Caudate nucleus (tissue), 63 donors: ENCODE measurements at places on chromosomes 1 and 21.

GRCh38 chr1:247647864-247648263 is 31.7 kb downstream of the OR13G1 start:
- no peak for DNase-seq

- DNase-seq: no peak
Measured at GRCh38 chr1:239735111-239735510, 348.7 kb downstream of the CHRM3 start.

GRCh38 chr1:178645157-178645807 is 79.8 kb upstream of the RALGPS2 start:
- no peak for DNase-seq

GRCh38 chr1:209672705-209673630 is 2.2 kb upstream of the G0S2 start:
- no peak for DNase-seq

DNA sequence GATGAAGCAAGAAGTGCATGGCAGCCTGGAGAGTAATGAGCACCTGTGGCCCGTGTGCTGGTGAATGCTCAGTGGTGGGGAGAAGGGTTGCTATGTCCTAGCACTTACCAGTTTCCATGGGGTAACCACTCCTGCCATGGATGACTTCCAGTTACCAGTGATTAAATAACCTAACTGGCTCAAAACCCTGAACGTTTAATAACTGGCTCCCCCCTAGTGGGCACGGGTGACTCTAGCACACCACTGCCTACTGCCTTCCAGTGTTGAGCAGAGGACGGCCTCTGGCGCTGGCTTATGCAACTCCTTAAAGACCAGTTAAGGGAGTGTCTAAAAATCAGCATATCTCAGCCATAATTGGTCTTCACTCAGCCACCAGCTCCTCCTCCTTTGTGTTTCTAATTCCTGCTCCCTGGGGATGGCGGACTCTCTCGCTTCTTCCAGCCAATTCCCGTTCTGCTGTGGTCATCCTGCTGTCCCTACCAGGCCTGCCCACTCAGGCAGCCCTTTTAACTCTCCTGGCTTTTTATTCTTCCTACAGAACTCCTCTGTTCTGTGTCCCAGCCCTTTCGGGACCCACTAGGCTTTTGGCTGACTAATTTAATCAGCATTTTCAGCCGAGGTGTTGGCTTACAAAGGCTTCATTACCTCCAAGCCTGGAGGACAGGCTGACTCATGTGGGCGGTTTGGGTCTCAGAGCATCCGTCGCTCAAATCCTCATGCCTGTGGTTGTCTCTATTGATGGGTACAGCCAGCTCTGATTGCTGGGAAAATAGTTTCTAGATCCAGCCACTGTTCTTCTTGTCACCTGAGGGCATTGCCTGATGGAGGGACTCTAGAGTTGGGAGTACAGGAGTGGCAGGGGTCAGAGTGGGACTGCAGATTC is 332.4 kb downstream of the CAMTA1 start:
- DNase-seq: no peak

DNA sequence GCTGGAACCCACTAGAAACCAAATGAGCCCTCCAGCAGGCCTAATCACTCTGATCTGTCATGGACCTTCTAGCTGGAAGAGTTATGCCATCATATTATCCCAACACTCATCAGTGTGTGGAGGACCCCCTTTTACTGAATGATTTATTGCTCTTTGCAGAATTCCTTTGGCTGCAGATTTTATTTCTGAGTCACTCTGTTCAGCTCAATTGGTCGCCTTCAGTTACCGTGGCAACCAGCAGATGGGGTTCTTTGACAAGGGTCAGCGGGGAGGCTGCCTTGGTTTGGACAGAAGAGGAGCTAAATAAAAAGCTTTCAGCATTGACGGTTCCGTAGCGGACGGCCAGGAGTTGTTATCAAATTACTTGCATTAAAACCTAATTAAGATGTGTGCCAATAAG is 220.1 kb downstream of the SDCCAG8 start:
- peak; percentile 27 for DNase-seq

GRCh38 chr1:15849775-15850324 is 2.3 kb downstream of the SPEN start:
- DNase-seq: peak; percentile 48

- DNase-seq: no peak
Measured at GRCh38 chr1:43847290-43847689, 86.3 kb upstream of the ARTN start.

DNA sequence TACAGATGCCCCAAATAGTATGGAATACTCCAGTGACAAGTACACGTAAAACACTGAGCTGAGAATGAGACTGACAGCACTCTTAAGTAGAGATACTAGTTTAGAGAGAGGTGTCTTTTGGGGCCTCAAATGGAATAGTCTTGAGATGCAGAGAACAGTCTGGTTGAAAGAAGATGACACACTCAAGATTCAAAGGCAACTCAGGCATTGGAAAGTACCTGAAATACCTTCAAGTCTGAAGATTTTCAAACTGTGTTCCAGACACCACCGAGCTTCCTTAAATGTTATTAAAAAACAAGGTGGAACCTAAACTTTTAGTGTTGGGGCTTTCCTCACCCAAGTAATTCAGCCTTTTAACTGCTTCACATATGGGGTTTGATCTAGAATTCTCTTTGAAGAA is 437.7 kb downstream of the OMA1 start:
- no peak for DNase-seq
